ENCODE measurements at places on chromosomes 6 and 20.

- no peak for DNase-seq
Measured at GRCh38 chr6:159829526-159829925, 29.4 kb downstream of the PNLDC1 start.

DNA sequence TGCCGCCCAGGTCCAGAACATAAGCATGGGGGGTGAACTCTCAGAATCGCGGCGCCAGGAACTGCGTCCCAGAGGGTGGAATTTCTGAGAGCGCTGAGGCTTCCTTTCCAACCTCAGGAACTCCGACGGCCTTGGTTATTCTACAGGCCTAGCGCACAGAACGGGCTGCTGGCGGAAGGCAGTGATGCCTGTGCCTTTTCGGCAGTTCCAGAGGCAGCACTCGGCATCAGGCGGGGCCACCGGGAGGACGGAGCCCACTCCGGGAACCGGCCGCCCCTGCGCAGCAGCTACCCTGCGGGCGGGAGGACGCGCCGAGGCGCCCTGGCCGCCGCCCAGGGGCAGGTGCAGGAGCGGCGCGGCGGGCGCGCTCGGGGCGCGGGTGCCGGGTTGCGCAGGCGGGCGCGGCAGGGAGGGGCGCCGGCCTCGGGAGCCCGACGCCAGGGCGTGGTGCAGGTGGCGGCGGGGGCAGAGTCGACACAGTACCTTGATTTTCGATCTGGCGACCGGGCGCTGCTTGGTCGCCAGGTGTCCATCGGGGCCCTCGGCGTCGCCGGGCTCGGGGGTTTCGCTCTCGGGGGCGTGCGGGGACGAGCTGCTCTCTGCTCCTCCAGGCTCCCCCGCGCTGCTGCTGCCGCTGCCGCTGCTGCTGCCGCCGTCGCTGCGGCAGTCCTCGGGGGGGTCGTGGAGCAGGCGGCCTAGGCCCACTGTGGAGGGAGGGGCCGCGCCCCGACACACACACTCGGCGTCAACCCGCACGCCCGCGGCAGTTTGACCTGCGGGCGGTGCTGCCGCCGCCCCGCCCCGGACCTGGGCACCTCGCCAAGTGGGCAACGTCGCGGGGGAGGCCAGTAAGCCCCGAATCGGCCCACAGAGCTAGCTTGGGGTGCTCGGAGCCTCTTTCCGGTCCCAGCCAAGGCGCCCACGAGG is 1.3 kb downstream of the OVOL2 start:
- DNase-seq: no peak

DNA sequence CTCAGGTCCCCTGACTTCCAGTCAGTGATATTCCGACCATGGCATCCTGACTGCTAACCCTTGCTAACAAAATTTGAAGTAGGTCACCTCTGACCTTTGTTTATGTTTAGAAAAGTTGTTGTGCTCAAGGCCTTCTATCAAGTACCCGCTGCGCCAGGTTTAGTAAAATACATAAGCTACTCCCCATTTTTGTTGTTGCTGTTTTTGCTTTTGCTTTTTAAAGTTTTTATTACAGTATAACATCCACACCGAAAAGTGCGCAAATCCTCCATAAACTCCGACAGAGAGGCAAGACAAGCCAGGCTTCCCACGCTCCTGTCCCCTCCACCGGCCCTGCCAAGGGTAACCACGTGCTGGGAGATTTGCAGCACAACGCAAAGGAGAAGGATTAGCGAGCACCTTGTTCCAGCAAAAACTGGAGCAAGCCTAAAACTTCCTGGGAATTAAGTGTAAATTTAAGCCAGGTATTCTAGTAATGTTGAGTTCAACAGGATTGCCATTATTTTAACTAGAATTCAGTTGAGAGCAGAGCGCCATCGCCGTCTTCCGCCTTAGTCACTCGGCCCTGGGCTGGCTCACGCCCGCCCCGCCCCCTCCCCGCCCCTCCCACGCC is 17.8 kb upstream of the HMGN4 start:
- DNase-seq: no peak

DNA sequence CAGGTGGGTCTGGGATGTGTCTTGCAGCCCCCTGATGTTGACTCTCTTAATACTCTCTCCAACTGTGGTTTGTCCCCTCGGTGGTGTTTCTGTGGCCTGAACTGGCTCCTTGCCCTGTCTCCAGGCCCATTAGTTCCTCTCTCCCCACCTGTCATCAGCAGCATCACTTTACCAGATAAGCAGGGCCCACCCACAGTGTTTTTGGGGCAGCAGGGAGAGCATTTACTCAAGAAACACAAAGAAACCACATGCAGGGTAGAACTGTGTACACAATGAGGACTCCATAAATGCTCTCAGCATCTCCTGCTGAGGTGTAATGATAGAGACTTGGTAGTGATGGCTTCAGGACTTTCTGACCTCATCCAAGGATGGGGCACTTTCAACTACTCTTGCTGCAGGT is 20.2 kb upstream of the MRPS18A start:
- DNase-seq: no peak

DNA sequence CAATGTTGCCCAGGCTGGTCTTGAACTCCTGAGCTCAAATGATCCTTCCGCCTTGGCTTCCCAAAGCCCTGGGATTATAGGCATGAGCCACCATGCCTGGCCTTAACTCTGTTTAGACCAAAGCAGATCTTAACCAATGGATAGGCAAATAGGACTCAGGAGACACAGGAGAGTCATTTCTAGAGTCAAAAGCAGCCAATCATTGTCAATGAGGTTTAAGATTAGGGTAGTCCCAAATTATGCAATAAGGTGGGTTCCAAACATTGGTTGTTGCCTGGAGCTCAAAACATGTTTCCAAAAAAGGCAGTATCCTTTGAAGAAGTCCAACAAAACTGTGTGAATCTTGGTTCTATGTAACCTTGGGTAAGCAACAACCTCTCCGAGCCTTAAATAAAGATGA is 95.7 kb upstream of the JARID2 start:
- DNase-seq: no peak

DNA sequence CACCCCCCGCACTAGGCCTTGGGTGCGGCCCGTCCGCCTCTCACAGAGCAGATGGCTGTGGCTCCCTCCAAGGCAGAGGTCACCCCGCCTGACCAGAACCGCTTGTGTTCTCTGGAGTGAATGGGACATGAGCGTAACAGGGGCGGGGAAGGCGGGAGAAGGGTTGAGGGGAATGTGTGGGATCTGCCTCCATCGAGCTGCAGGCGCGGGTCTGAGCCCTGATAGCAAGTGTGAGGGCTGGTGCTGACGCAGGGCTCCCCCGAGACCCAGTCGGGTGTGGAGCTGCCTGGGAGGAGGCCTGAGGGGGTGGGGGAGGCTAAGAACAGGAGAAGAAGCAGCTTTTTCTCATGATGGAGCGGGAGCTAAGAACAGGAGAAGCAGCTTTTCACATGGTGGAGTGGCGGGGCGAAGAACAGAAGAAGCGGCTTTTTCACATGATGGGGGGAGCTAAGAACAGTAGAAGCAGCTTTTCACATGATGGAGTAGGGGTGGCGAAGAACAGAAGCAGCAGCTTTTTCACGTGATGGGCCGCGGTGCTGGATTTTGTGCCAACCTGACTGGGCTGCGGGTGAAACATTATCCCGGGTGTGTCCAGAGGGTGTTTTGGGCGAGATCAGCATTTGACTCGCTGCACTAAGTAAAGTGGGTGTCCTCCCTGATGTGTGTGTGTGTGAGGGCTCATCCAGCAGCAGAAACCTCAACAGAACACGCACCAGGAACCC is 169.3 kb downstream of the TTLL2 start:
- no peak for DNase-seq

GRCh38 chr6:106324726-106325335 is 729 bp downstream of the ATG5 start:
- DNase-seq: no peak
